Breast epithelium (tissue), 4 donors: ENCODE measurements at places on chromosomes 1 and 21.

DNA sequence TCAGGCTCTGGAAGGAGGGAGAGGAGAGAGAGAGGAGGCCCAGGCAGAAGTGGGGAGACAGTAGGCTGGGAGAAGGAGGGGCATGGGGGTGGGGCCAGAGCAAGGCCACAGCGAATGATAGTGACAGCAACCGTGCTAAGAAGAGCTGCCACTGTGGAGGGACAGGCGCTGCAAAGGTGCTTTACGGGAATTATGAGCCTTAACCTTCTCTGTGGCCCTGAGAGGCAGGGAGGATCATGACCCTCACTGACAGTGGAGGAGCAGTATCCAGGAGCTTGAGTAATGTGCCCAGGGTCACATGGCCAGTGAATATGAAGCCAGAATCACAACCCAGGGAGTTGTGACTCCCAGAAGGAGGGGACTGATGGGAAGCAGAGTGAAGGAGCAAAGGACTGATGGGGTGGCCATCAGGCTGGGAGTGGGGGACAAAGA is 53.4 kb upstream of the RPL11 start:
- DNase-seq = no peak
- H3K36me3 ChIP-seq = no peaks in the 10 kb centered on the region
- no peak overlapping the region for H3K27ac ChIP-seq
- H3K27me3 ChIP-seq = no peaks in the 10 kb centered on the region

DNA sequence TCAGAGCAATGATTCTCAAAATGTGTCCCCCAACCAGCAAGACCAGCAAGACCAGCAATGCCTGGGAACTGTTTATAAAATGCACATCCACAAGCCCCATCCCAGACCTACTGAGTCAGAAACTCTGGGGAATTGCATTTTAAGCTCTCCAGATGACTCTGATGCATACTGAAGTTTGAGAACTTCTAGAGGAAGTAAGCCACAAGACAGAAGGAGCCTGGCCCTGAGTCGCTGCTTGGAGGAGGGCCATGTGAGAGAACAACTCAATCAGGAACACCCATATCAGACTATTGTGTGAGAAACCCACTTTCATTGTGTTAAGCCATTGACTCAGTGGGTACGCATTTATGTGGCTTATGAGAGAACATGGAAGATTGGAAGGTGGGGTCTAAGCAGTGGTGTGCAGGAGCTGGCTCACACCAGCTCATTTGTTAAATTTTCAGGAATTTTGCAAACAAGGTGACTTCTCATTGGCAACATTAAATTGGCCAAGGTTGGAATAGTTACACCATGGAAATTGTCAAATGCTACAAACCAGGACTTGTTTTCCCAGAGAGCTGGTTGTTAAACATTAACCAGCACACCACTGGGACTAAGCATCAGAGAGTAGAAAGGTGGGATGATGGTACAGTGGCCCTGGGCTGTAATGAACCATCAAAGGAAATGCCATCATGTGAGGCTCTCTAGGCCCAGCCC is 38.9 kb downstream of the ATP1A1 start:
- H3K36me3 ChIP-seq = no peaks in the 10 kb centered on the region
- no peaks in the 10 kb centered on the region for H3K4me1 ChIP-seq
- DNase-seq = no peak
- H3K27ac ChIP-seq = no peak overlapping the region

- no peaks in the 10 kb centered on the region for H3K27me3 ChIP-seq
- no peaks in the 10 kb centered on the region for H3K4me1 ChIP-seq
- H3K4me3 ChIP-seq = no peak overlapping the region
- H3K36me3 ChIP-seq = no peaks in the 10 kb centered on the region
- no peak for DNase-seq
These were observed 10.2 kb downstream of the SETSIP start for GRCh38 chr1:92065042-92065441.

- H3K4me3 ChIP-seq = peak within 1 kb of the TSS; percentile 72
- no peaks in the 10 kb centered on the region for H3K4me1 ChIP-seq
- H3K36me3 ChIP-seq = no peaks in the 10 kb centered on the region
- peak; percentile 91 for DNase-seq
These were observed at the start of gene CREB3L4 for GRCh38 chr1:153967107-153967999. CREB3L4 (plus strand) TSS chr1:153967902; CDS start chr1:153968526, 624 bp downstream.

- H3K4me1 ChIP-seq = peaks cover 5% of the 10 kb centered on the region
- no peaks in the 10 kb centered on the region for H3K36me3 ChIP-seq
- H3K4me3 ChIP-seq = no peak overlapping the region
- H3K27ac ChIP-seq = peak overlapping the region; percentile 76
- peak; percentile 59 for DNase-seq
These were observed 20.7 kb upstream of the LAX1 start for GRCh38 chr1:203744075-203744972.

GRCh38 chr1:28582248-28582615 is 9.8 kb upstream of the RAB42 start:
- no peaks in the 10 kb centered on the region for H3K36me3 ChIP-seq
- DNase-seq = no peak

DNA sequence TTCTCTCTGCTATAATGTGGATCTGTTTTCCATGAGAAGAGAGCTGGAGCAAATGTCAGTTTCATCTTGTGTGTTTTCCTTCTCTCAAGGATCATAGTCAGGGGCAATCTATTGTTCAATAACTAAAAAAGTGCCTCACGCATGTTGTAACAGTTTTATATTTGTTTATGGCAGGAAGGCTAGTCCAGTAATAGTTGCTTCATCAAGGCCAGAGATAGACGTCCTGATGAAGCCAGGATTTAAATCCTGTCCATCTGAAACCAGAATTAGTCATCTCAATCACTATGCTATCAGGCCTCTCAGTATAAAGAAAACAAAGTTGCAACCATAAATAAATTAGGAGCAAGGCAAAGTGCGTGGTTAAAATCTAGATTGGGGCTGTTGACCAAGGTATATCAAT is 30.2 kb upstream of the DUSP10 start:
- no peak overlapping the region for H3K4me3 ChIP-seq
- no peak for DNase-seq
- H3K27me3 ChIP-seq = no peaks in the 10 kb centered on the region
- H3K27ac ChIP-seq = no peak overlapping the region

DNA sequence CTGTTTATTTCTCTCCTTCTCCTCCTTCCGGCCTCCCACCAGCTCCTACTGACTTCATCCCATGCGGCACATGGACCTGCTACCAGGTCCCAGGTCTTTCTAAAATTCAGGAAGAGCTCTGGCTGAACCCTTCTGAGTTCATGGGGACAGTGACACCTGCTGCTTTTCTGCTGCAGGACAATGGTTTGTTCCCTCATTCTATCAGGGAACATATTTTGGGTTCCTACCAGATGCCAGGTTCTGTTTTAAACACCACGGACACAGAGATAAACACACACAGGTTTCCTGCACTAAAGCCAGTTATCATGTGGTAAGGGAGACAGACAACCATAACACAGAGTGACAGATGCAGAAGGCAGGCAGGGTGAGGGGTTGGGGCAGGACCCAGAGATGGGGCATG is 114.0 kb upstream of the RAB4A start:
- H3K27ac ChIP-seq = peak overlapping the region; percentile 16
- H3K4me3 ChIP-seq = no peak overlapping the region
- no peaks in the 10 kb centered on the region for H3K4me1 ChIP-seq
- no peaks in the 10 kb centered on the region for H3K27me3 ChIP-seq
- no peaks in the 10 kb centered on the region for H3K36me3 ChIP-seq
- DNase-seq = peak; percentile 36

GRCh38 chr21:36803816-36804439 is 105.0 kb downstream of the SIM2 start:
- H3K36me3 ChIP-seq = no peaks in the 10 kb centered on the region
- no peak overlapping the region for H3K4me3 ChIP-seq
- no peaks in the 10 kb centered on the region for H3K4me1 ChIP-seq
- H3K27me3 ChIP-seq = no peaks in the 10 kb centered on the region
- H3K27ac ChIP-seq = no peak overlapping the region
- no peak for DNase-seq

- H3K36me3 ChIP-seq = no peaks in the 10 kb centered on the region
- H3K4me1 ChIP-seq = no peaks in the 10 kb centered on the region
- peak overlapping the region; percentile 30 for H3K4me3 ChIP-seq
- DNase-seq = no peak
- no peaks in the 10 kb centered on the region for H3K27me3 ChIP-seq
These were observed 176.9 kb upstream of the LMO4 start for GRCh38 chr1:87151500-87152421.

GRCh38 chr1:15180189-15180588 is 26.6 kb downstream of the TMEM51 start:
- no peak overlapping the region for H3K4me3 ChIP-seq
- H3K4me1 ChIP-seq = no peaks in the 10 kb centered on the region
- peak overlapping the region; percentile 16 for H3K27ac ChIP-seq
- H3K27me3 ChIP-seq = no peaks in the 10 kb centered on the region

GRCh38 chr1:51359879-51360278 is 29.5 kb upstream of the TTC39A start:
- H3K36me3 ChIP-seq = peaks cover 7% of the 10 kb centered on the region
- no peaks in the 10 kb centered on the region for H3K4me1 ChIP-seq
- H3K4me3 ChIP-seq = no peak overlapping the region

GRCh38 chr1:92662048-92662447 is 122.9 kb downstream of the EVI5 start:
- H3K4me3 ChIP-seq = no peak overlapping the region
- no peak for DNase-seq
- no peaks in the 10 kb centered on the region for H3K36me3 ChIP-seq
